ENCODE measurements at places on chromosomes 16 and 17. TPM values are rescaled to one million over a fixed set of nuclear protein-coding genes. Genes with fewer than 3 reads are reported as not detected.

GRCh38 chr16:58556678-58557077 lies 41.4 kb downstream of the SETD6 start:
- peak; percentile 43 for DNase-seq

GRCh38 chr17:44137891-44138709 lies 3.6 kb upstream of the HROB start:
- DNase-seq = peak; percentile 100

DNA sequence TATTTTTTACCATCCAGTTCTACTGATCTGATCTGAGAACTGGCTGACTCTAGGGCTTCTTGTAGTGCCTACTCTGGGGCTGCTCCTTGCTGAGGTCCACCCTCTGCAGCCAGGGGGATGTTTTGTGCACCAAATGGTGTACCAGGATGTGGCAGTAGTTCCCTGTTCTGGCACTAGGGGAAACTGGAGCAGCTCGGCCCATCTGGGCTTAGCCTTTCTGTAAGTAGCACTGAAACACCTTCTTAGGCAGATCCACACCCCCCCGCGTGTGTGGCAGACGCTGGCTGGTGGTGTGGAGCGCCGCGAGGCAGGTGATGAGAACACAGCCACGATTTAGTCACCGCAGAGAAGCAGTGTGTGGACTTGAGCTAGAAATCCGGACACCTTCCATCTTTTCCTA lies 17.0 kb downstream of the DUSP14 start:
- DNase-seq = peak; percentile 47

KRTAP2-1 gene
- not detected for total RNA-seq

CD300H gene
- not detected for total RNA-seq

DNA sequence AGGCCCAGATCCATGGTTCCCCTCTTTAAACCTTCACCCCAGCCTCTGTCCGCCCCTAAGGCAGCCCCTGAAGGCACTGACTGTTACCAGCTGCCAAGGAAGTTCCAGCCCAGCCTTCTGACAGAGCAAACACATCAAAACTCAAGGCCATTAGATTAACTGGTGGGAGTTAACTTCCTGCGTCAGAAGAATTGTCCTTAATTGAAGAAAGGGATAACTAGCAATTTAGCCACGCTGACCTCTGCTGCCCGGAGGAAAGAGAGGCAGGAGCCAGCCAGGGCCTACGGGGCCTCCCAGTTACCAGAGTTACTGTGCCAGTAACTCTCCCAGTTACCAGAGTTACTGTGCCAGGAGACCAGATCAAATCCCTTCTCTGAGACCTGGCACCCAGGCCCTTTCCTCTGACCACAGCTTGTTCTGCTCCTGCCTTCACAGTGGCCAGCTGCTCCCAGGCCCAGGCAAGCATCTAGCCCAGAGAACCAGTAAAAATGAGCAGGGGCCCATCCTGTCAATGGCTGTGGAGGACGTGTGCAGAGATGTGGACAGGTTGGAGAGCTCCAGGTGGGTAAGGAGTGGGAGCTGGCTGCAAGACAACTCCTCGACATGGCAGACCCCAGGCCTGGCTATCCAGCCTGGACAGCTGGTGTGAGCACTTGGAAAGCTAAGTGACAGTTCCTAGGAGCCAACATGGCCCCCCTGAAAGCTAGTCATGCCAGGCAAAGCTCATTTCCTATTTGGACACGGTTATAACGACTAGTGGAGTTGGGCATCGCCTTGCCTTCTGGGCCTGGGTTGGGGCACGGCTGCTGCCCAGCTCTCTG lies 2.8 kb upstream of the PITPNM3 start:
- DNase-seq = no peak

DNA sequence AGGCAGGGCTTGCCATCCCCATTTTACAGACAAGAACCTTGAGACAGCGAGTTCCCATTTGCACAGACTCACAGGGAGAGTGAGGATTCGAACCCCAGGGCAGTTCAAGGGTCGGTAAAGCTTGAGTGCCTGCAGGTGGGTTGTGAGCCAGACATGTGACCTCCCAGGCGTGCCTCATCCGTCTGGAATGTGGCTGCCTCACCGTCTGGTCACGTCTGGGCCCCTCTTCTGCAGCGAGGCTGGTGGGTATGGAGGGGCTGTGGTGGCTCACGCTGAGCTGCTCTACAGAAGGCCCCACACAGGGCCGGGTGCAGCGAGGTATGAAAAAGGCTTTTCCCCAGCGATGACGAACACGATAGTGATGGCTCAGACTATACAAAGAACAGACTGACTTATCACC lies 35.8 kb upstream of the LHX1 start:
- DNase-seq = peak; percentile 33

- no peak for DNase-seq
Observed at GRCh38 chr16:82917886-82918595, 291.3 kb downstream of the CDH13 start.

IGF2BP1 gene
- total RNA-seq = 11.9 TPM

- DNase-seq = no peak
Observed at GRCh38 chr16:57508035-57508425, 21.7 kb upstream of the DOK4 start.

- DNase-seq = no peak
Observed at GRCh38 chr16:65323655-65324237, 201.9 kb upstream of the CDH11 start.

DNA sequence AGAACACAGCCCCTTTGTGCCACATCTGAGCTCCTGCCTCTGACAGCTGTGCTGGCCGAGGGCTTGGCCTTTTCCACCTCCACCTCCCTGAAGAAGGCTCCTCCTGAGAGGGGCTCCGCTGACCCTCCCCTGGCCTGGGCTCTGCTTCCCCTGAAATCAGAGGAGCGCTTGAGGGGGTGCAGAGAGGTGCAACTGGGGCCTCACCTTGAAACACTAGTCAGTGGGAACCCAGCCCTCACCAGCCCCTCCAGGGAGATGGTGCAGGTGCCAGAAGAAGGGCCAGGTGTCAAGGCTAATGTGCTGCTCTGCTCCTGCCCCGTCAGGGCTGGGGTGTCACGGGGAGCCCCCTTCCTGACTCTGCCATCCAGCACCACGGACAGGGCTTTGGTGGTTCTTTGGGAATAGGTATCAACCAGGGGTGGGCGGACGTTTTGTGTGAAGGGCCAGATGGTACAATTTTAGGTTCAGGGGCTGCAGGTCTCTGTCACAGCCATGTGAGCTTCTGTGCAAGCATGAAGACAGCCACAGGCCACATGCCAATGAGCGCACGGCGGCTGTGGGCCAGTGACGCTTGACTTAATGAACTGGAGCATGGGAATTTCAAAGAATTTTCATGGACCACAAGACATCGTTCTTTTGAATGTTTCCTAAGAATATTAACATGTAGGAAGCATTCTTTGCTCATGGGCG lies 2.1 kb upstream of the ZG16B start:
- no peak for DNase-seq

DNA sequence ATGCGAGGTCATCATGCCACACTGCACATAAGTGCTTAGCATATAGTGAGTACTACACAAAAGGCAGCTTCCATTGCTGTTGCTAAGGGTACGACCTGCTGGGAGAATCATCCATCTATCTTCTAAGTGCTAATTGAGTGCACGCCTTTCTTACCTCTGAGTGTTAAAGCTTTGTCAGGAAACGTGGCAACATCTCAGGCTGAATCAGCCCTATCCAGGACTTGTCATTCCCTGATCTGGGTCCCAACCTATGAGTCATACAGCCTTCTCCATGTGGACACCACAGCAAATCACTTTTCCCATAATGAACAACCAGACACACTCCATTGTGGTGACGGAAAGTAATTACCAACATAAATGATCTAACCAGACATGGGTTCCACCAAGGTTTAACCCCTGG lies 201.1 kb upstream of the MAF start:
- no peak for DNase-seq

FKBP10 gene
- total RNA-seq = 156 TPM

KRT14 gene
- total RNA-seq = not detected

CRHR1 gene
- not detected for total RNA-seq

STAC2 gene
- not detected for total RNA-seq

CCDC92B gene
- total RNA-seq = not detected

LGALS9 gene
- total RNA-seq = 0.54 TPM

- DNase-seq = no peak
Observed at GRCh38 chr16:53147500-53148065, 92.8 kb downstream of the CHD9 start.

DNA sequence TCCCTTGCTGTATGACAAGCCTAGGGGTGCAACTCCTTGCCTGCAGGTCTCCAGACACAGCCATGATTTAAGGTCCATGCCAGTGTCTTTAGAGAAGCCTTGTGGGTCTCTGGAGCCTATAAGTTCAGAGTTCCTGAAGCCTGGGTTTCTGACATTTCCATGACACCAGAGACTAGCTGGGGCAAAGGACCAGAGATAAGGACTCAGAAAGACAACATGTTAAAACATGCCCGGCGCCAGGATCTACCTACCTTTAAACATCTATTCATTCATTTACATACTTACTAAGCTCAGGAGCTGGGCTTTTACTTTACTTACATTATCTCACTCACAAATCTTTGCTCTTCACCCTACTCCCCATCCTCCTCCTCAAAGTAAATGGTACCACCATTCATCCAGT lies 1.5 kb downstream of the MRPL27 start:
- DNase-seq = no peak

DNA sequence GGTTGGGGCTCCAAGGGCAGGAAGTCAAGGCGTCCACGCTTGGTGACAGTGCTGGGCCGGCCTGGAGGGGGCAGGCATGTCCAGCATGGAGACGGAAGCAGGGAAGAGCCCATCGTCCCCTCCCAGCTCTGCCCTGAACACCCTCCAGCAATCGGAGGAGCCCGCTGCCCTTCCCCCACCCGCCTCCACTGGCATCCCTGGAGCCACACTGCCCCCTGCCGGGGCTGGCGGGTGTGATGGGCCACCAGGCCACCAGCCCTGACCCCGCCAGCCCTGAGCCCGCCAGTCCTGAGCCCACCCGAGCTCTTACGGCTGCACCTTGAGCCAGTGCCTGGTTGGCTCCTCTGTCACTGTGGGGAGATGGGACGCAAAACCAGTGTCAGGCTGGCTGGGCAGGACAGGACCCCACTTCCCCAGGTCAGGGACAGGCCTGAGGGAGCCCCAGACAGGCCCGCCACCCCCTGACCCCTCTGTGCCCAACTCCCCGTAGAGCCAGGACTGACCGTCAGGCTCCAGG lies 4.1 kb upstream of the CDH15 start:
- peak; percentile 59 for DNase-seq

CD300LF gene
- not detected for total RNA-seq

GAS2L2 gene
- total RNA-seq = not detected

HES7 gene
- total RNA-seq = not detected

KIF2B gene
- not detected for total RNA-seq

DNA sequence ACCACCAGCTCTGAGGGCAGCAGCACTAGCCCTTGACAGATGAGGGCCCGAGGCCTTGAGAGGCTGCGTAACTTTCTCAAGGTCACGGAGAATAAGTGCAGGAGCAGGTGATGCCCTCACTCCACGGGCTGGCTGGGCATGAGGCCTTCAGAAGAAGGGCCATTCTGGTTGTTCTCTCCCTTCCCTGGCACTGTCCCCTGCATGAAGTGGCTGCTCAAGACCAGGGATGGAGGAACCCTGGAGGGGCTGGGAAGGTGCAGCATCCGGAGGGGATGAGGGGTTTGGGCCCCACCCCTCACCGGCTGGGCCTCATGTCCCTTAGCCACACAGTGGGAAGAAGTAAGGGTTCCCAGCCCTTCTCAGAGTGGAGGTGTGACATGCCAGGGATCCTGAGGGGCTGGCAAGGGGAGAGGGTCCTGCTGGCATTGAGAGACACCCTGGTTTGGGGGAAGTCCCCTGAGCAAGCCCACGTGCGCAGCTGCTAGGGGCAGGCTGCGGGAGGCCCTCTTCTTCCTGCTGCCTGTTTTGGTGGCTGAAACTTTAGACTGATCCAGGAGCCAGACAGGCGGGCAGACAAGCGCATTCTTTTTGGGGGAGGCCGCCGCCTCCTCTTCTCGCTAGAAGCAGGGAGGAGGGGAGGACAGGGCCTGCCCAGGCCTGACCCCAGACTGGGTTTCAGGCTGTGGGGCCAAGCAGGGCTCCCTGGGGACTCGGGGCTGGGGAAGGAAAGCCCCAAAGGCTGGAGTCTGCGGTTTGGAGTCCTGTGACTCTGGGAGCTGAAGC lies 74.0 kb downstream of the N4BP1 start:
- peak; percentile 31 for DNase-seq

ALOX12 gene
- not detected for total RNA-seq

ABCC11 gene
- total RNA-seq = under 0.01 TPM

LGALS9B gene
- total RNA-seq = not detected

Measured in IMR-90 (cell line).